ENCODE measurements at places on chromosomes 6 and 20.

DNA sequence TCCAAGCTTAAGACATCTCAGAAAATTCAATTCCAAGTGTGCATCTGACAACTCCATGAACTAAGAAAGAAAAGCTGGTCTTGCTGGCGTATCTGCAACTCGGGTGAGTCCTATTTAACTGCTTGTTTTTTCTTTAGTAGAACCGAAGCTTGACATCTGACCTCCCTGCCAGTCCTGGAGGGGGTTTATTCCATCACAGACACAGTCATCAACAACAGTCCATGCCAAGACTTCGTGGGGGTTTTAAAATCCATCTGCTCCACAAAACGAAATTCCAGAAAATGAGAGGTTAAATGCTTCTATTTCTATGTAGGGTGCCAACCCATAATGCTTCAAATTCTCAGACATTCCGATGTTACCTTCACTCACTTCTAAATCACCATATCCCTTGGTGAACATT is 133.9 kb downstream of the IPCEF1 start:
- no peak for DNase-seq

DNA sequence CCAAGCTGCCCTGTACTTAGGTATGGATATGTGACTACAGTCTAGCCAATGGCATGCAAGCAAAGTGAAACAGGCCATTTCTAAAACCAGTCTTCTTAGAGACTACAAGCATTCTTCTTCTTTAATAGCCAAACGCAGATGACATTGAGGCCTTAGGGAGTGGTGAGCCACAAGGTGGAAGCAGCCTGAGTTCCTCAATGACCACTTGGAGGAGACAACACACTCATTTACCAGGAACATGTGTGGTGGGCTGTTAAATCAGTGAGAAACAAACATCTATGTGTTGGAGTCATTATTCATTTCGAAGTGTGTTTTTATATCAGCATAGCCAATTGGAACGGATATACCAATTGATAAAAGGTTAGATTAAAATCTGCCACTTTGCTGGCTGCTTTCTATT is 122.0 kb downstream of the GFRAL start:
- DNase-seq: no peak

- peak; percentile 39 for DNase-seq
Measured at GRCh38 chr6:32973144-32974015, 5.0 kb downstream of the BRD2 start.

- no peak for DNase-seq
Measured at GRCh38 chr6:111759331-111759835, 113.9 kb downstream of the FYN start.

DNA sequence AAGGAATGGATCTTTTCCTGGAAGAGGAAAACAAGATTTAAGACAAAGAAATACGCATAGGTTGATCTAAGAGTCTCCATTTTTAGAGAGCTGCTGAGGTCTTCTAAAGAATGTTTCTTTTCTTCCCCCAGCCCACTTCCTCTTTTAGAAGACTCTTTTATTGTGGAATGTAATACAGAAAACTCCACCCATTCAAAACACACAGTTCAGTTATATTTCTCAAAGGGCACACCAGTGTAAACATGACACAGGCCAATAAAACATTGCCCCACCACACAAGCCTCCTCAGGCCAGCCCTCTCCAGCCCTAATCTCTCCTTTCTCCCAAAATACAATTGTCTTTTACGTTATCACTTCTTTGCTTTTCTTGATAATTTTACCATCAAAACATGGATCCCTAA is 42.8 kb downstream of the SLC35B3 start:
- no peak for DNase-seq

- no peak for DNase-seq
Measured at GRCh38 chr20:45339799-45340198, 8.4 kb downstream of the SDC4 start.

DNA sequence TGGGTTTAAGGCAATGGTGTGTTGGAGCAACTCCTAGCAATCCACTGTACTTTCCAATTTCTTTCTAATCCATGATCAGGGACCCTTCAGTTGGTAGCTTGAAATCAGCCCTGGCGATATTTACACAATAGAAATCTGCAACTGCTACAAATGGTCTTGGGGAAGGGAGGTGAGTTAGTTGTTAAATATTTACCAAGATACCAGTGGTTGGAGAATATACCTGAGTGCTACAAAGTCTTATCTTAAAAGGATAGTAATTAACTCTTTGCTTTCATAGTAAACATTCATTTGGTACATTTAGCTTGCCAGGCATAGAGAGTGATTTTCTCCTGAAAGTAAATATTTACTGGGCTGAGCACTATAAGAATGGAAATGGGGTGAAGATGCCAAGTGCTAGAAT is 568.2 kb downstream of the BCKDHB start:
- no peak for DNase-seq

DNA sequence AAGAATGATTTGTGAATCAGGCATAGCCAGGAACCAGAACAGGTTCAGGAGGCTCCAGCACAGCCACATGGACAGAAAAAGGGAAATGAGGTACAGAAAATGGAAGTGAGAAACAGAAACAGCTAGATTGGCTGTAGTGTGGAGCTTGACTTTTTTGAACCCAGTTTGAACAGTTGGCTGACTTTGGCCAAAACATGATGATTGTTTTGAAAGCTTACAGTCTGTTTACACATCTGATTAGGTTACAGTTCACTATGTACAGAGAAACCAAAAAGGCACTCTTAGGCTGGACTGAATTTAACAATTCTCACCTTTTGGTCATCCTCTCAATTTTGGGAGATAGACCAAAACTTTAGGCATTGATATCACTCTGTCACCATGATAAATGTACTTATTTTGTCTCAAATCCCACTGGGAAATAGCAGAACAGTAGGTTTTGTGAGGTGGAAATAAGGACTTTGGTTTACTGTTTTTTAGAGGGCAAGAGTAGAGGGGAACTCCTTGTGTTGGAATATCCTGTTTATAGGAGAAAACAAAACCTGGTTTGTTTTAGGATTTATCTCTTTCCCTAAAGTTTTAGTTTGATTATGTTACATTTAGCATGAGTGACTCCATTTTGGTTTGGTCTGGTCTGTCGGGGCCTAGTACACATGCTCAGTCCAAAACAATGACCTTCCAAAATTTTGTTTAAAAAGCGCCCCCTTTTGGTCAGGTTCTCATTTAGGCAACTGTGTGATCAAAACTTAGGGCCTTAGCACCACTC is 123.1 kb downstream of the OLIG3 start:
- DNase-seq: no peak

DNA sequence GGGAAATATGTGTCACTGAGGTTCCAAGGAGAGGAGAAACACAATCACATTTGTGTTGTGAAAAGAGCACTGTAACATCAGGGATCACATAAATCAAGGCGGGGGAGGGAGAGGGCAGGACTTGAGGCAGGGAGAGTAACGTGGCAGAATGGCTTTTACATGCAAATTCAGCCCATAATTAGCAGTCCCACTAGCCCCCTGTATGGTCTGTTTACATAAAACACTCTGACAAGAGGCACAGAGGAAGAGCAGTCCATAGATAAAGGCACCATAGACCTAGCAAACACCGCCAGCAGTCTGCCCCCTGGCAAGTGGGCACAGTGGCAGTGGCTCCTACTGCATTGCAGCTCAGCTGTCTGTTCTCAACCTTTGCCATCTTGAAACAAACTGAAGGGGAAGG is 82.7 kb downstream of the LYRM2 start:
- no peak for DNase-seq

DNA sequence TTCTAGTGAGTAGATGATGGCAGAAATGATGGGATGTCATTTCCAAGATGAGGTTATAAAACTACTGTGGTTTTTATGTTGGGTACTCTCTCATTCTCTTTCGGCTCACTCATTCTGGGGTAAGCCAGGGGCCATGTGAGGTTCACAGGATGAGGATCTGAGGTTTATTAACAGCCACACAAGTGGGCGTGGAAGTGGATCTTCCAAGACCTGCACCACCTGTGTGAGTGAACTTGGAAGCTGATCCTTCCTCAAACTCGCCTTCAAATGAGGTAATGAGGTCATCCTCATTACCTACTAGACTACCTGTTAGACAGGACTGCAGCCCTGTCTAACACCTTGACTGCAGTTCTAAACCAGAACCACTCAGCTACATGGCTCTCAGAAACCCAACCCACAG is 45.1 kb upstream of the TAGAP start:
- DNase-seq: no peak

GRCh38 chr6:25448965-25449538 is 169.9 kb downstream of the CARMIL1 start:
- DNase-seq: no peak

- DNase-seq: no peak
Measured at GRCh38 chr6:85826997-85827396, 184.3 kb upstream of the SYNCRIP start.

DNA sequence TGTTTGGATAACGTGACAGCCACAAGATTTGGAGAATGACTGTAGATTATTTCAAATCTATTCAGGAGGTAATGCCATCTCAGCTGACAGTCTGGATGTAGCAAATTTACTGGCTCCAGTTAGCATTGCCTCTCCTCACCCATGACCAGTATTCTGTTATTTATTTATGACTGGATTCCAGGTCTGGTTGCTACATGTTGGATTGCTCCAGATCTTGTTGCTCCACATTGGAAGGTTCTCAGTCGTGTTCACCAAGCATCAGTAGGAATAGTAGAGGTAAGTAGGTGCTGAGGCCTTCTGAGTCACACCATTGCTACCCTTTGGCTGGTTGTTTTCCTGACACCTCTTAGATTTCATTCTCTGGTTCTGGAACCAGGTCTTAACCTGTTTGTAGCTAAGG is 69.5 kb upstream of the ELOVL5 start:
- no peak for DNase-seq

- DNase-seq: no peak
Measured at GRCh38 chr6:63426844-63427243, 107.1 kb upstream of the LGSN start.

- DNase-seq: no peak
Measured at GRCh38 chr20:61975407-61976129, 90.1 kb downstream of the TAF4 start.

- no peak for DNase-seq
Measured at GRCh38 chr20:21615617-21616080, 89.8 kb upstream of the PAX1 start.

DNA sequence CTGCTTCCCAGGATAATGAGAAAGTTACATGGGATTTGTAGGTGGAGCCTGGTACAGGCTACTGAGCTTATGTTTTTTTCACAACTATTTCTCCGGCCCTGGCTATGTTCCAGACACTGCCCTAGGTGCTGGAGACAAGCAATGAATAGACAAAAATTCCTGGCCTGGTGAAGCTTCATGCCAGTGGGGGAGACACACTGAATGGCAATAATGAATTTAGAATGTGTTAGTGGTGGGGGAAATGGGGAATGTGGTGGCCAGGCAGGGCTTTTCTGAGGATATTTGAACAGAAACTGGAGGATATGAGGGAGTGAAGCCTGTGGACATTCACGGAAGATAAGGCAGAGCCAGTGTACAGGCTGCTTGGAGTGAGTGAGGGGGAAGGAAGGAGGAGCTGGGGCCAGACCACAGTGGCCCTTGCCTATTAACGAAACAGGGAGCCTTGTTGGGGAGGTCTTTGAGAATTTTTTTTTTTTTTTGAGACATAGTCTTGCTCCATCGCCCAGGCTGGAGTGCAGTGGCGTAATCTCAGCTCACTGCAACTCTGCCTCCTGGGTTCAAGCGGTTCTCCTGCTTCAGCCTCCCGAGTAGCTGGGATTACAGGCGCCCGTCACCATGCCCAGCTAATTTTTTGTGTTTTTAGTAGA is 6.6 kb downstream of the FOXS1 start:
- DNase-seq: no peak

Data from stimulated activated CD4-positive, alpha-beta T cell treated with anti-CD3 and anti-CD28 coated beads, TNF-alpha, amount 100 ng/mL, for 1 hour (primary cell).